ENCODE measurements at places on chromosomes 12 and 14. TPM values are rescaled to one million over a fixed set of nuclear protein-coding genes. Genes with fewer than 3 reads are reported as not detected.

ERBB3 gene
- 0.38 TPM for total RNA-seq

SOAT2 gene
- total RNA-seq, result not detected

IL31 gene
- not detected for total RNA-seq

CAPRIN2 gene
- 46.5 TPM for total RNA-seq

OAS2 gene
- total RNA-seq, result 3.1 TPM

LRRC23 gene
- 8.6 TPM for total RNA-seq

NCKAP5L gene
- 11.5 TPM for total RNA-seq

MMP19 gene
- 2.5 TPM for total RNA-seq
